Fibroblast of lung (primary cell): ENCODE measurements at places on chromosomes 4 and X.

- peak; percentile 97 for DNase-seq
Observed at GRCh38 chr4:7124689-7125442, 57.0 kb upstream of the GRPEL1 start.

DNA sequence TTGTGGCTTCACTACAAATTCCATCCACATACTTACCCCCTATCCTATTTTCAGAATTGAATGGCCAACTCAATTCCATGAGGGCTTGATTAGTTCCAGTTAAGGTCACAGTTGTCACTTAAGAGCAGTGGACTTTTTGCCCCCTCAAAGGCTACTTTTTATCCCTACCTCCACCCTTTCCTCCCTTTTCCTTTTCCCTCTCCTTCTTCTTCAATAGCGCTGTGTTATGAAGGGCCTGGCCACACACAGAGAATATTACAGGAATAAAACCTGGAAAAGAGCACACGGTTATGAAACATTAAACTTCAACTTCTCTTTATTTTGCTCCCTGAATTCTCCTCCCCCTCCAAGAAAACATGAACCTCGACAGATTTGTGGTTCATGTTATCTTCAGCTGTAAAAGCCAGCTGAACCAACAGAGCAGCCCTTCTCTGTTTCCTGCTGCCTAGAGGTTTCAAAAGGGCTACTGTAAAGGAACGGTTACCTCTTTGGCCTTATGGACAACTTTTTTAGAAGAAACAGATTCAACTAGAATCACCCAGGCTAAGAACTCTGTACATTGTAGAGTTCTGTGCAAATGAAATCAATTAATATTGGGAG, 87.0 kb upstream of the RPL34 start:
- DNase-seq: peak; percentile 18

DNA sequence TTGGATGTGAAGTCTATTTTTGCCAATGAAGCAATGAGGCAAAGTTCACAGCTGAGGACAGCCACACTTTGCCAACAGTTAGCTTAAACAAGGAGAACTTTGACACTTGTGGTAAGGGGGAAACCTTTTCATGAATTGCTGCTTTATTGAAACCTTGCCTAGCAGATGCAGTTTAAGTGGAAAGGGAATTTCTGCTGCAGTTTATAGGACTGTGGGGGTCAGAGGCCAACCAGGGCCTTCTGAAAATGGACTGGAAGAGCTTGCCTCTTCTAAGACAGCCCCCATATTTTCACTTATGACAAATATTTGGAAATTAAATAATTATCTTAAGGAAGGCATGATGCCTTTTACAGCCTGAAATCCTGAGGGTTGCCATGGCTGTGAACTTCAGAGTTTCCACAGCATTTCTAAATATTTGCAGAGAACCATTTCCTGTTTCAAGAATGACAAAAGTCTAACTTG, 550.3 kb downstream of the RAB28 start:
- no peak for DNase-seq

- DNase-seq: no peak
Observed at GRCh38 chr4:89784686-89785231, 52.2 kb downstream of the SNCA start.

DNA sequence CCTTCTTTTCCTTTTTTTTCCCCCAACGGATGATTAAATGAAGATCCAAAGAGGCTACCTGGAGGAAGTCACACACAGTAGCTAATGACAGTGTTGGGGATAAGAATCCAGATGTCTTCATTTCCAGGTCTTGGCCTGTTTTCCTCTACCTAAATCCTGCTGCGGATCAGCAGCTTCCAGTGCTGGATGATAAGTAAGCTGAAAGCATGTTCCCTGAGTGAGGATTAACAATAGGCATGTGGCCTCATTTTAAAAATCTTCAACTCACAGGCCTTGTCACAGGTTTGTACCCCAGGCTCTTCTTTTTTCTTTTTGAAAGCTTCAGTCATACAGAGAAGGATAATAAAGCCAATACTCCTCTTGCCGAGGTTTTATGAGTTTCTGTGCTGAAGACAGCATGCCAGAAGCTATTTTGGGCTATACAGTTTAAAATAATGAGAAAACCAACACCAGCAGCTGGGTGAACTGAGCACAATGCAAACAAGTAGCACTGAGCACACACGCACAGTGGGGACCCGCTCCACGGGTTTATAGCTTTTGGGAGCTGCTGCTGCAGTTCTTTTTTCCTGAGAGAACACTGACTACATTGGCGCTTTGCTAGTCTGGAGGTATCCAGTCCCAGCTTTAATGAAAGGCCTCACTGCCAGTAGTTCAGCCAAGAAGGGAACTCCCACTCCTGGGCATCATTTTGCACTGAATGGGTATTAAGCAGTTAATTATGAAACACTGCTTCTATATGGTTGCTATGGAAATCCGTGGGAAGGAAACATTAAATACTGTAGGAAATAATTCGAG, 184.2 kb upstream of the CTSO start:
- DNase-seq: no peak

DNA sequence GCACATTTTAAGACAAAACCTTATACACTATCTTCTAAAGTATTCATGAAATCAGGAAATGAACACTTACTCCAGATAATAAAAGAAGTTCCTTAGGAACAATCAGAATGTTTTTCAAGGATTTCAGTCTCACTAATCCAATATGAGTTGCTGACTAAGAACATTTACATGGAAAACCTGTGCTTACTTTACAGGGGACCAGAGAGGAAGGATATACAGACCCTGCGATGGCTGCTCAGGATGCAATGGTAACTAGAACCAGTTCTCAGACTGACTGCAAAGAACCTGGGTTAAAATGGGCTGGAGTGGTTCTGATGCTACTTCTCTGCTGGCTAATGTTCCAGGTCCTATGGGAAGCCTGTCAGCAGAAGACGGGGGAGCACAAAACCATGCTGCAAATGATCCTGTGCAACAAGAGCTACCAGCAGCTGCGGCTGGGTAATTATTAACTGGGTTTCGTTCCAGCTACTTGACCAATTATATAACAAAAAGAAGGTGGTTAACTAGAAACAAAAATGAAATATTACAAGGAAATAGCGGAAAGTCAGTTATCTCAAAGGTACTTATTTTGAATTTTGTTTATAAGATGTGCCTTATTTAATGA, 85.3 kb downstream of the ANXA10 start:
- DNase-seq: no peak

- DNase-seq: no peak
Observed at GRCh38 chrX:54786967-54787366, 11.1 kb downstream of the ITIH6 start.

DNA sequence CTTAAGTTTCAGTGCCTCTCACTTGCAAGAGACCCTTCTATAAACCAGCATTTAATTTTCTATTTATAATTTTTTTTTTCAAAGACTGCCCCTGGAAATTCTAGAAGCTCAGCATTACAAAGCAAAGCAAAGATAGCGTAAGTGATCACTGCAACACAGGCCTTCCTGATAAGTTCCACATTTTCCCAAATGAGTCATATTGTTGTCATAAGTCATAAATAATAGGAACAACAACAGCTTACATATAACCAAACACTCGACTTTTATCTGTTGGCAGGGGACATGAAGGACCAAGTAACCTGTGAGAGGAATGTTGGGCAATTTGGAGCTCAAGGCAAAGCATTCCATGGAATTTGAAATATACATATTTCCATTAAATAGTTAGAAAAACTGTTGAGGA, 815.5 kb downstream of the DMD start:
- no peak for DNase-seq

DNA sequence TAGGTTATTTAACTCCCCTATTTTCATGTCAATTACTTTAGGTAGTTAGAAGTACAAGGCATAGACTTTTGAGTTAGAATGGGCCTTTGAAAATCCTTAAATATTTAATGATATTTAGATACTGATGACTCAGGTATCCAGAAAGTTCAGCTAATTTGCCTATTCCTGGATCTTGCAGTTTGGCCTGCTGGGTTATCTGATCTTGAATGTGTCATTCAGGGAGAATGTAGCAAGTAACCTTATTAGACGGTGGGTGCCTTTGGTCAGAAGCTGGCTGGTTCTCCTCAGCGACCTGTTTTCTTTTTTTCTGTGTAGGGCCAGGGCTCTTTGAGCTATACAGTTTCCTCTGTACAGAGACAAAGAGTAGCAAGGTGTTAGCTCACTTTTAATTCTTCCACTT, 42.0 kb downstream of the MTM1 start:
- no peak for DNase-seq

GRCh38 chr4:127162741-127163140, 470.0 kb upstream of the INTU start:
- DNase-seq: peak; percentile 61

- no peak for DNase-seq
Observed at GRCh38 chr4:10713591-10713990, 29.0 kb upstream of the CLNK start.

- DNase-seq: no peak
Observed at GRCh38 chr4:1502976-1503375, 96.7 kb upstream of the NKX1-1 start.

- DNase-seq: no peak
Observed at GRCh38 chr4:18291981-18292380, 270.4 kb upstream of the LCORL start.

DNA sequence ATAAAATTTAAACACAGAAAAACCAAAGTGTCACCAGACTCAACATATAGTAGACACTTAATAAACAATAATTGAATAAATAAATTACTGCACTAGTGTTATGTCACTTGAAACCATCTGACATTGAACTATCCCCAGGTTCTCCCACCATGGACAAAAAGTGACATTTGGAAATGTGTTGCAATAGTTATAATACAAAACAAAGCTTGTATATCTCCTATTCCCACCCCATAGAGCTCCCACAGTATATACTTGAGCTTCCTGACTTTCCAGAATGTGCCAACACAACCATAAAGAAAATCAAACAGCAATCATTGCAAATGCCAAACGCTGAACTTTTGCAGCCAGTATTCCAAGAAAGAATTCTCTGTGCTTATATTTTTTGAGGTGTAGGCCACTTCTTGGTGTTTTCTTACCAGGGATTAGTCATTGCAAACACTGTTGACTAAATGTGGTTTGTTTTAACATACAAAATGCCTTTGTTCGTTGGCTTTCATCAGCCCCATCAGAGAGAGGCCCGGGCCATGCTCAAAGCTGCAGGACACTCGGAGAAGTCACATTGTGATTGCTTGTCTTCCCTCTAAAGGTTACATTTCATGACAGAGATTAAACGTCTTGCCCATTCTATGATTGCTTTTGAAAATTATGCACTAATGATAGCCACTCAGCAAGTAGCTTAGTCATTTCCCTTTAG, 33.8 kb downstream of the PPARGC1A start:
- DNase-seq: peak; percentile 79

GRCh38 chrX:42366181-42366580, 411.8 kb downstream of the PPP1R2C start:
- DNase-seq: no peak

GRCh38 chrX:120380699-120381098, 18.8 kb downstream of the ATP1B4 start:
- DNase-seq: peak; percentile 11

- no peak for DNase-seq
Observed at GRCh38 chr4:184954482-184954881, 63.8 kb upstream of the HELT start.

DNA sequence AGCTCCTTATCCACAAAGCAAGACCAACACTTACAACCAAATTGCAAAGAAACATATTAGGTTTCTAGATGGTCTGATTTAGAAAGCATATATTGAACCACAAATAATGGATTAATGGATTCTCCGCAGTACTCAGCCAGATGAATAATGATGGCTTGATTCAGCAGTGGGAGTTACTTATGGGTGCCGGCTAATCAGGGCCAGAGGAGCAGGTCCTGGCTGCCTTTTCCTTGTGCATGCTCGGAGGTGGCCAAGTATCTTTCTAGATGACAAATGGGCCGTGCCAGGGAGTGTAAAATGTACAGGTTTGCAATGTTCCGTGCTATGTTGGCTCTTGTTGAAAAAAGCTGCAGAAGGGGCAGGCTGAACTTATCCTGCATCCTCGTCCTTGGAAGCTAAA, 70.2 kb downstream of the VCX3A start:
- DNase-seq: no peak

DNA sequence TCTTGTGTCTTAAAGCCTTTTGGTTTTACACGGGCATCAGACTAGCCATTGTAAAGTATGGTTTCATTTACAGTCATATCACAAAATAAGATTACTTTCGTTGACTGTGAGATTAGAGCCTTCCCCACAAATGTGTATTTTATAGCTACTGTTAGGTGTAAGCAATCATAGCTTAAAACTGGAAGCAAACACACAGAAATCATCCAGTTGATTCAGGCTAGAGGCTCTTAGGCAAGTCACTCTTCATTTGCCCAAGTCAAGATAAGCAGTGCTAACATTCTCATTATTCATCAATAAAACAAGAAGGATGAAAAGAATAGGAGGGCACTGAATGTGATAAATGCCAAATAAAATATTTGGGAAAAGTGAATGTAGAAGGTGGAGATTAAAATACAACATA, 448.7 kb upstream of the FAM241A start:
- DNase-seq: no peak

DNA sequence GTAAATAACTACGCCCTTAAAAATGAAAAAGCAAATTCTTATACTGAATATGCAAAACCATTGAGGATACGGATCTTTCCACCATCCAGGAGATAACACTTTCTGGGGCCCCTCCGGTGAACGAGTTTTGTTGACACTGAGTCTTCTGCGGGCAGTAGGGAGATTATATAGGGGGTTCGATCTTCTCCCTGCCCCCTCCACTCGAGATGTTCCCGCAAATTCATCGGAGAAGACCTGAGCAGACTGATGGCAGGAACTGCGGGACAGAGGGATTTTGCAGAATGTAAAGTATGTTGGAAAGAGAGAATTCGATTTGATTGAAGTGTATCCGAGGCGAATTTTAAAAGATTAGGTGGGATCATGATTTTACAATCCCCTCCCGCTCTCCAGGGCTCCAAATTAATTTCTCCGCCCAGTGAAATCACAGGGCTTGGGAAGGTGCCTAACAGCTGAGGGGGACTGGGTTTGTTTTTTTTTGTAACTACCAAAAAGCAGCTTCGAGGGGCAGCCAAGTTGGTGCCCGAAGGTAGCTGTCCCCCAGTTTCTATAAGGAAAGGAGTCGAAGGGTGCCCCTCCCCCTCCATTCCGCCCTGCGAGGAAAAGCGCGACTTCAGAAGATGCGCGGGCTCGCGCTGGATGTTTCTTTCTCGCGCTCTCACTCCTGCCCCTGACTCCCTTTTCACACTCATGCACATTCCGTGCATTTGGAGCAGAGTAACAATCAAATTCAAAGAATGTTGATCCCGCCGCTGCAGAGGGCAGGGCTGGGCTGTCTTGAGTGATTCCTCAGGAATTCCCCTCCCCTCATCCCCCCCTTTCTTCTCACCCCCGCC, 1.2 kb downstream of the TMEM255A start:
- DNase-seq: peak; percentile 36

GRCh38 chrX:13090339-13091110, 46.1 kb upstream of the FAM9C start:
- DNase-seq: peak; percentile 80

- DNase-seq: no peak
Observed at GRCh38 chr4:77619408-77619807, 13.8 kb downstream of the CXCL13 start.

GRCh38 chr4:56158483-56158882, 209.7 kb downstream of the CEP135 start:
- DNase-seq: no peak
